Lower lobe of right lung (tissue), 2 donors: ENCODE measurements at places on chromosomes 3 and 15.

DNA sequence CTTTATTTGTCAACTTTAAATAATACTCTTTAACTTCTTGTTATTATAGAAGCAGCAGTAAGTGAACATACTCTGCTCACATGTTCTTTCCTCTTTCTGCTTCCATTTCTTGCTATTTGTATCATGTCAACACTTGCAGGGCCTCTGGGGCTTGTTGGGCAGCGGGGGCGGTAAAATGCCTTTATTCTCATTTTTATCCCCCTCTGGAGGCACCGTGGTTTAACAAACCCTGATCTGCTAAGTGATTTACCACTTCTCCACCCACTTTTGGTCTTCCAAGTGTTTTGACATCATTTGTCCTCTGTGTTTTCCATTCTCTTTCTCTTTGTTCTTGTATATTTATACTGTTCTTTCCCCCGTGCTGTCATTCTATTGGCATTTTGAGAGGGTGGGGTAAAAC is 33.9 kb downstream of the SCN10A start:
- DNase-seq = no peak

DNA sequence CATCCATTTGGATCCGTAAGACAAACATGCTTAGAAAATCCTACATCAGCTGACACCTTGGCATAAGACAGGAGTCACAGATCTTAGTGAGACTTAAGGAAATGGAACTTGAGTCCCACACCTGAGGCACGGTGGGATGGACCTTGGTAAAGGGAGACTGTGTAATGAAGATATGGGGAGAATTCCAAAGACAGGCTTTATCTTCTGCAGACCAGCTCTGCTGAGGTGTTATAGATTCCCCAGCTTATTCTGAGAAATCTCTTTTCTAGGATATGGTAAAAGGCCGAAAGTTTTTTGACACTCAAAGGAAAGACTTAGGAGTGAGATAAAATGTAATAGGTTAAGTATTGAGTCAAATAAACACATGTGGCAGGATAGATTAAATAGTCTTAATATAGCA is 8.3 kb upstream of the MTMR10 start:
- no peak for DNase-seq

DNA sequence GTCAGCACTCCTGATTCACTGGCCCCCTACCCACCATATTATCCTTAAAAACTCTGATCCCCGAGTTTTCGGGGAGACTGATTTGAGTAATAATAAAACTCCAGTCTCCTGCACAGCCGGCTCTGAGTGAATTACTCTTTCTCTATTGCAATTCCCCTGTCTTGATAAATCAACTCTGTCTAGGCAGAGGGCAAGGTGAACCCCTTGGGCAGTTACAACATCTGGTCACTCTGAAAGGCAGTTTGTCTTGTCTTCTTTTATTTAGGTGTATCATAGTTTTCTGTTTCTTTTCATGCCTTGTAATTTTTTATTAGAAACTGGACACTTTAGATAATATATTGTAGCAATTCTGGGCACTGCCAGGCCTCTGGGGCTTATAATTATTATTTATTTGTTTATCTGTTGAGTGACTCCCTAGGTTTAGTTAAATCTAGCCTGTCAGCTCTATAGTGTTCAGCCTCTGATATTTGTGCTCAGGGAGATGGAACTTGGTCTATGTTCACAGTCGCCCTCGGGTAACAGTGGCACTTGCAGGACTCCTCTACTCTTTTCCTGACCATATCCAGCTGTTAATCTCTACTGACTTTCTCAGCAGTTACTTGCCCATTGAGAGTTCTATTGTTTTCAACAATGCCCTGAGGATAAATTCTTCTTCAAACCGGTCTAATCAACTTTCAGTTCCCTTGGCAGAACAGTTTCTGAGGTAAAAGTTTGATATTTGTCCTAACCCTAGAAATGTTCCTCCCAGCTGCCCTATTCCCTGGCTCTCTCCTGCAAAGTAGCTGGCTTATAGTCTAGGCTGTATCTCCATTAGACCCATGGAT is 15.5 kb upstream of the PLAAT1 start:
- no peak for DNase-seq

DNA sequence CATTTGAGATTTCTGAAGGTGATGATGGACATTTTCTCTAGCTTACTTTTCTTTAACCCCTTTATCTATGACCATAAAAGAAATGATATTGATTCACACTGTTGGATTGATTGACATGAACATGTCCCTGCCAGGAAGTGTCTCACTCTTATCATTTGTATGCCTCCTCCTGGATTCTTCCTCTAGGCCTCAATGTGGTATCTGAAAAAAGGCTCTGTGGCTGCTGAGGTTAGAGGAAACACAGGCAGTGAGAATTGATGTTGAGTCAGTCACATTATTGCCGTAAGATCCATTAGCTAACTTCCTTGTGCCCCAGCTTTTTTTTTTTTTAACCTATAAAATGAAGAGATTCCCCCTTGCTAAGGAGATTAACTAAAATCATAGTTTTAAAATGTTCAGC is 8.0 kb upstream of the THRB start:
- DNase-seq = no peak

- DNase-seq = peak; percentile 95
Measured at GRCh38 chr15:40367686-40368611, 9.9 kb downstream of the DISP2 start.

DNA sequence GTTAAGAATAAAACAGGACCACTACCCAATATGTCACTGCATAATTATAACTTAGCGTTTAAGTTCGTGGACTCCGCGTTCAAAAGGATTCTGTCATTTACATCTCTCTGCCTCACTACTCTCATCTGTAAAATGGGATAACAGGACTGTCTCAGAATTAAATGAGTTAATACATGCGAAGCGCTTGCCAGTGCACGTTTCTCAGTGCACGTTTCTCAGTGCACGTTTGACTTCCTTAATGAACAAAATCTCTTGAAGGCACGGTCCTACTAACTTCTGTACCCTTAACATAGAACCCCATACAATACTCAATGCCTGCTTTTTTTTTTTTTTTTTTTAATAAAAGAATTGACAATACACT is 499 bp downstream of the RABL3 start:
- no peak for DNase-seq

- no peak for DNase-seq
Measured at GRCh38 chr15:33742800-33743199, 225.5 kb upstream of the CHRM5 start.

GRCh38 chr15:98967096-98967495 is 40.5 kb downstream of the PGPEP1L start:
- DNase-seq = no peak

DNA sequence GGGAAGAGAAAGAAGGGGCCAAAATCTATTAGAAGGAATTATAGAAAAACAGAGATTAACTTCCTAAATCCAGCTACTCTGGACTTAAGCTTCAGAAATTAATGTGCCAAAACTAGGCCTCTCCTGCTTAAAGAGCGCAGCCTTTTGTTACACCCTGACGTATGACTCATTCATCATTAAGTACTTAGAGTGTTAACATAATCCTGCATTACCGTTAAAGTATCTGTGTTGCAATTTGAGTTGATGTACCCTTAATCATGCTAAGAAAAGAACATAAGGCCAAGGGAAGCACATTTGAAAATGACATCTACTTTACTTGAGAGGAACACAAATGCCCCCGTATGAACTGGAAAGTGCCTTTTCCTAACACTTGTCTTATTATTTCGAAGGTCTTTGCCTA is 7.9 kb downstream of the HTR3D start:
- DNase-seq = no peak

DNA sequence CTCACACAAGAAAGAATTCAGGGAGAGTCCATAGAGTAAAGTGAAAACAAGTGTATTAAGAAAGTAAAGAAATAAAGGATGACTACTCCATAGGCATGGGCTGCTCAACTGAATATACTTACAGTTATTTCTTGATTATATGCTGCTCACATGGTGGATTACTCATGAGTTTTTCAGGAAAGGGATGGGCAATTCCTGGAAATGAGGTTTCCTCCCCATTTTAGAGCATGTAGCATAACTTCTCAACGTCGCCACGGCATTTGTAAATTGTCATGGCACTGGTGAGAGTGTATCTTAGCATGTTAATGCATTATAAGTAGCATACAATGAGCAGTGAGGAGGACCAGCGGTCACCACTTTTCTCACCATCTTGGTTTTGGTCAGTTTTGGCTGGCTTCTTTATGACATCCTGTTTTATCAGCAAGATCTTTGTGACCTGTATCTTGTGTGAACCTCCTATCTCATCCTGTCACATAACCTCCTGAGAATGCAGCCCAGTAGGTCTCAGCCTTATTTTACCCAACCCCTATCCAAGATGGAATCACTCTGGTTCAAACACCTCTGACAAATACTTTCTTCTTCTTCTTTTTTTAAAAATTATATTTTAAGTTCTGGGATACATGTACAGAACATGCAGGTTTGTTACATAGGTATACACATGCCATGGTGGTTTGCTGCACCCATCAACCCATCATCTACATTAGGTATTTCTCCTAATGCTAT is 849.7 kb downstream of the TBL1XR1 start:
- DNase-seq = no peak

GRCh38 chr3:188233320-188233719 is 79.4 kb downstream of the LPP start:
- no peak for DNase-seq

DNA sequence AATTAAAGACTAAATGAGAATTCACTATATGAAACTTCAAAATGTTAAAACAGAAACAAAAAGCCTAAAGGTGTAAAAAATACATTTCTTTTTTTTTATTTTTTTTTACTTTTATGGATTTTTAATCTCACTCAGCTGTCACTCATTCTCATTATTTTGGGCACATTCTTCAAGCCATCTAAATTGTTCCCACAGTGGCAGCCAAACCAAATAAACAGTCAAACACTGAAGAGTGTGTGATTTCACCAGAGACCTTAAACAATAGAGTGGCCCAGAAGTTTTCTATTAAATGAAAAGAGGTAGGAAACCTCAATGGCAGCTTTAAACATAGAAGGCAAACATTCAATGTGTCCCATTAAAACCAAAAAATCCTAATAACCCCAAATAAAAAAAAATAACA is 616.1 kb downstream of the OTOL1 start:
- DNase-seq = no peak

DNA sequence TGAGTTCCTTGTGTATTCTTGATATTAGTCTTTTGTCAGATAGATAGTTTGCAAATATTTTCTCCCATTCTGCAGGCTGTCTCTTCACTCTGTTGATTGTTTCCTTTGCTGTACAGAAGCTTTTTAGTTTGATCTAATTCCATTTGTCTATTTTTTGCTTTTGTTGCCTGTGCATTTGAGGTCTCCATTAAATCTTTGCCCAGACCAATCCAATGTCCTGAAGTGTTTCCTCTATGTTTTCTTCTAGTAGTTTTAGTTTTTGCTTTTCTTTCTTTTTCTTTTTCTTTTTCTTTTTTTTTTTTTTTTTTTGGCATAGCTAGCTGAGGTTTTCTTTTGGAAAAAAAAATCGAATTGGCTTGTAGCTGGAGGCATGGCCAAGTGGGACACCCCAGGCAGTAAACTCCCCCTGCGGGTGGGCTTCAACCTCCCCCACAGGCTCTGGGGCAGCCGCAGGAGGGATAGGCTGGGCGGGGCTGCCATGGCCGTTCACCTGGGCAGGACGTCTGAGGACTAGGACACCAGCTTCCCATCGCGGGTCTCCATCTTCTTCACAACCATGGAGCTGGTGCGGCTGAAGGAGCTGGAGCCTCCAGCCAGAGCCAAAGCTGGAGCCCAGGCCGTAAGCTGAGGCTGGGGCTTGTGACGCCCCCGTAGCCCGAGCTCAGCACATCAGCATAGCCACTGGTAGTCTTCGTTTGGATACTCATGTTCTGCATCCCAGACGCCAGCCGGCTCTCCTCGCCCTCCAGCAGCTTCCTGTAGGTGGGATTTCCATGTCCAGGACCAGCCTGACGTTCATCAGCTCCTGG is 16.2 kb upstream of the PSTPIP1 start:
- DNase-seq = no peak

GRCh38 chr15:88615303-88616107 is 5.6 kb upstream of the AEN start:
- no peak for DNase-seq

GRCh38 chr15:58865425-58865880 is 68.0 kb downstream of the SLTM start:
- DNase-seq = no peak

DNA sequence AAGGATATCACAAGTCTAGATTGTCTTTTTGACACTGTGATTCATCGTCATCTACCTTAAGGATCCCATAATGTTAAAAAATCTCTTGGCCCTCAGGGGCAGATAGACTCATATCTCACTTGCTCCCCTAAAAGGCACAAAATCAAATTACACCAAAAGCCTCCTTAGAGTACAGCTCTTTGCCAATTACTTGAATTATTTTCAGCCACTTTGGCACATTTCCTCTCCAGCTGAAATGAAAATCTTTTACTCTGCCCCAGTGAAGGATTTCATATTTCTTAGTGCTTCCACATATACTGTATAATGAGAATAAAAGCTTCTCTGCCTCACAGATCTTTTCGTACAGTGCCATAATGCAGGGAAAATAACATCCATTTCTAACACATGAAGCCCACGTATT is 190.7 kb upstream of the GBE1 start:
- DNase-seq = no peak

DNA sequence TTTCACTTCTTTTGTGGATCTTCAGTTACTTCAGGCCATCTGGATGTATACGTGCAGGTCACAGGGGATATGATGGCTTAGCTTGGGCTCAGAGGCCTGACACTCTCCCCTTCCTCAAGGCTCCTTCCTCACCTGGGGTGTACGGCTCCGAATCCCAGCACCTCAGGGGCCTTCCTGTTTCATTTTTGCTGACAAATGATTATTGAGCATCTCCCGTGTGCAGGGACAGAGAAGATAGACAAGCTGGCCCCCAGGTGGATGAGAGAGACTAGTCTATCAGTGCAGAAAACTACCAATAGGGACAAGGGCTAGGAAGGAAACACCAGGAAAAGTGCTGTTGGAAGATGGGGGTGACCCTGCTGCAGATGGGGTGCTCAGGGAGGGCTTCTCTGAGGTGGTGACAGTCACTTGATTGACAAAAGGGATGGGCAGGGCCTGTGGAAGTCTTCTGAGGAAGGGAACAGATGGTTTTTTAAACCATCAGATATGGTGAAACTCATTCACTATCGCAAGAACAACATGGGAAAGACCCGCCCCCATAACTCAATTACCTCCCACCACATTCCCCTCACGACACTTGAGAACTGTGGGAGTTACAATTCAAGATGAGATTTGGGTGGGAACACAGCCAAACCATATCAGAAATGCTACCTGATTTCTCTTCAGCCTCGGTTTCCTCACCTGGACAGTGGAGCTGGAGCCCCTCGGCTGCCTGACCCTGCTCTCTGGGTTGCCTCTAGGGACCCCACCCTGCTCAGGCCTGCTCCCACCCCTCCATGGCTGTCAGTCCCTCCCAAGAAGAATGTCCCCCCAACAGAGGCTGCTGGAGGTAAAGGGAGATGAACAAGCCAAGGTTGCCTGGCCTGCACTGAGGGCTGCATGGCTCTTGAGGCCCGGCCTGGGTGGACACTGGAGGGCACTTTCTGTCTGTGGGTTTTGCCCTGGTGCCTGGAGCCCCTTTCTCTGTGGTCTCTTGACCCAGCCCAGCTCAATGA is 37.2 kb upstream of the ACAD9 start:
- DNase-seq = no peak
